Retina (tissue), 1 donor: ENCODE measurements at places on chromosomes 5 and 9.
A peak's percentile ranks its signal among the peaks of the same experiment; 100 is the strongest.

DNA sequence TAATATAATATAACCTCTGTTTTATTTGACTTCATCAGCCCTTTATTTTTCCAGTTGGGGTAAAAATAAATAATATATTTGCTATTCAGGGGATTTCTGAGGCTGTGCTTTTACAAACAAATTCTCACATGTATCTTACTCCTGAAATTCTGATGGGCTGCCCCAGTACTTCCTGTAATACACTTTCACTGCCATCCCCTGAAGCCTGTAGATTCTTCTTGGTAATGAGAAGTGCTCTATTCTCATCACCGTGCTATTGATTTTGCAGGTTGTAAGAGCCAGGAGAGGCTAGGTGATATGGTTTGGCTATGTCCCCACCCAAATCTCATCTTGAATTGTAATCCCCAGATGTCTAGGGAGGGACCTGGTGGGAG lies 91.9 kb upstream of the CEP78 start:
- no peak for DNase-seq

GRCh38 chr5:133878236-133878555 lies 90.2 kb downstream of the C5orf15 start:
- no peak for DNase-seq

DNA sequence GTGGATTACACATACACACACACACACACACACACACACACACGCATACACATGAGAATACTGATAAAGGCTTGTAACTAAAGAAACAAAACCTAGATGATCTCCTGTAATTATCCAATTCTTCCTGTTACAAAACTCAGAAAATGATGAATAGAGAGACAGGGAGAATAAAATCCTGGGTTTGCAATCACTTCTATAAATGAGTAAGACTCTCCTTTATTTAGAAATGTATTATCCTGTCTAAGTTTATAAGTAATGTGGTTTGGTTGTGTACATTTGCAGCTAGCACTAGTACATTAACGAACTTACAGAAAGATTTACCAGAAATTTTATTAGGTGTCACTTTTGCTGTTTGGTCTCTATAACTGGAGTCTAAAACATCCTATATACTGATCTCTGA lies 2.8 kb upstream of the PRR16 start:
- DNase-seq: no peak

DNA sequence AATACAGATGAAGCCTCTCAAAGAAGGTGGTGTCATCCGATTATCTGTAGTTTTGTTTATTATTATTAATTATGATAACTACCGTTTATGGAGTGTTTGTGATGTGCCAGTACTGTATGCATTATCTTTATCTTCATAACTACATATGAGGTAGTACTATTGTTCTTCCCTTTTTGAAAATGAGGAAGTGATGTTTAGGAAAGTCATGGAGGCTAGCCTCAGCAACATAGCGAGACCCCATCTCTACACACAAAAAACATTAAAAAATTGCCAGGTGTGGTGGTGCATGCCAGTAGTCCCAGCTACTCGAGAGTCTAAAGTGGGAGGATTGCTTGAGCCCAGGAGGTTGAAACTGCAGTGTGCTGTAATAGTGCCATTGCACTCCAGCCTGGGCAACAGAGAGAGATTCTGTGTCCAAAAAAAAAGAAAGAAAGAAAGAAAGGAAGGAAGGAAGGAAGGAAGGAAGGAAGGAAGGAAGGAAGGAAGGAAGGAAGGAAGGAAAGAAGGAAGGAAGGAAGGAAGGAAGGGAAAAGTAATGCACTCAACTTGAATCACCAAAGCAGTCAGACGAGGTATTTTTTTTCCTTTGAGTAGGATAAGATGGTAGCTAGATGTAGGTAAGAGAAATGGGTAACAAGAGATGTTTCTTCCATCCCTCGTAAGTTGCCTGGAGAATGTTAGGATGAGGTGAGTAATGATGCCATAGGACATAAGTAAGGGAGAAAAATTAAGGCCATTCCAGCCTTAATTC lies 47.8 kb downstream of the PAM start:
- DNase-seq: no peak

- no peak for DNase-seq
These were observed 186.3 kb downstream of the TLE4 start for GRCh38 chr9:79757881-79758669.

DNA sequence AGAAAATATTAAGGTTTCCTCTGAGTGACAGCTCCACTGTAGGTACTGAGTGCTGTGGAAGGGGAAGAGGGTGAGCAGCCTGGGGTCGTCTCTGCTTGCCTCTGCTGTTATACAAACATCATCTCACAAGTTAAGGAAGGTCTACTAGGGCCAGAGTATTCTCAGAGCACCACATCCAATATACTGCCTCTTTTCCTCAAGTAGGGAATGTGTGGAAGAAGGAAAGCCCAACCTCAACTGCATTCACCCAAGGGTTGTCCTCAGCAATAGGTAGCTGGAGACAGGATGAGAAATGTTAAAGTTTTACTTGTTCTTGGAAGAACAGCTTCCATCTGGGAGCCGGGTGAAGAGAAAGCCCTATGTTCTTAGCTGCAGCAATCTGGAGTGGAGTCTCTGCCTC lies 1062.3 kb upstream of the CDH10 start:
- DNase-seq: no peak

GRCh38 chr9:68643901-68644809 lies 60.9 kb upstream of the PIP5K1B start:
- DNase-seq: no peak

DNA sequence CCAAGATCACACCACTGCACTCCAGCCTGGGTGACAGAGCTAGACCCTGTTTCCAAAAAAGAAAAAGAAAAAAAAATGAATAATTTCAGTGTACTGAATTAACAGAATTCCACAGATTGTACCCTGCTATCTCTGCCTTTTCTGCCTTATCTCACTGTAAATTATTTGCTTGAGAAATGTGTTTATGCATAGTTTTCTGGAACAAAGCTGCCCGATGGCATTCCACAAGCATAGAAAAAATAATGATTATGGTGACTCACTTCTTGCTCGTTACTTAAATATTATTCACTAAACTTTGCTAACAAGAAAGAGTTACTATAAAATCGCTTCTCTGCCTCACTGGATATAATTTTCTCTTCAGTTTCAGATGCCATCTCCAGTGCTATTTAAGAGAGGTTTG lies 88.7 kb upstream of the FAM169A start:
- no peak for DNase-seq

DNA sequence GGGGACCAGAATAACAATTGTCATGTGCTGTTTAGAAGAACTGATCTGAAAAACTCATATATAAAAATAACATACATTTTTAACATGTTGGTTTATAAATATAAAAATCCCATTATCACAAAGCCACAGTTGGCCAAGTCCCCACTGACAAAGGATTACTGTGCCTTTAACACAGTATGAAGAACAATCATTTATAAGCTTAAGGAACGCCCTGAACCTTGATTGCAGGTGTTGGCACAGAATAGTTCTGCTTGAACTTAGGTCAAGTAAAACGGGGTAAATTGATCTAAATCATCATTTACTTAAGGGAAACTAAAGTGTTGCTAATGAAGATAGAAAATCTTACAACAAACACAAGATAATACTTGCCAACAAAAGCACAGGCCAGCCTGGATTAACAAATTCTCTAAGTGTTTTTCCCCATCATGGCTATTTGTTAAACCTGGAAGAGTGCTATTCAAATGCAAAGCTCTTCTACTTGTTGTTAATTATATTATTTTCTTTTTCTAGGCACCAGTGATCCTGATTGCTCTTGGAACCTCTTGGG lies 46.1 kb downstream of the ASTN2 start:
- DNase-seq: no peak

DNA sequence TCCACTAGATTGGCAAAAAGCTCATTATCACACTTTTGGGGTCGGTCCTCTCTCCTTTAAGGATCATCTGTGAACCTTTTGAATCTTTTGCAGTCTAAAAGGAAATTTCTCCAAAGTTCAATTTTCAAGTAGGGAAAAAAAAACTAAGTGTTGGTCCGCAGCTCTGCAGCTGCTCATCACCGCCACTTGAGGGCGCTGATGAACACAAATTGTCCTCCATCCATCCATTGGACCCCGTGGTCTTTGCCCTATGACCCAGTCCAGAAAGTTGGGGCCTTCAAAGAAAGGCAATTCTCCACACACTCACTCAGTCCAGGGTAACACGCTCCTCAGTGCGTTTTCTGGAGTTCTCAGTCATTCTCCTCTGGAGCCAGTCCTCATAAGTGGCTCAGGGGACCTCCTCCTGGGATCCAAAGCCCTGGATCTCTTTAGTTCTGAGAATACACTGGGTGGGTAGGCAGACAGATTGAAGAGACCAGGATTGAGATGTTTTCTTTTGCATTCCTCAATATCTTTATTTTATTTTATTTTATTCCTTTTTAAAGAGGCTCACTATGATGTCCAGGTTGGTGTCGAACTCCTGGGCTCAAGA lies 63.6 kb upstream of the SLC28A3 start:
- DNase-seq: peak; percentile 7

GRCh38 chr9:120980951-120981350 lies 54.4 kb upstream of the TRAF1 start:
- no peak for DNase-seq
